ENCODE measurements at places on chromosomes 5 and 9.

DNA sequence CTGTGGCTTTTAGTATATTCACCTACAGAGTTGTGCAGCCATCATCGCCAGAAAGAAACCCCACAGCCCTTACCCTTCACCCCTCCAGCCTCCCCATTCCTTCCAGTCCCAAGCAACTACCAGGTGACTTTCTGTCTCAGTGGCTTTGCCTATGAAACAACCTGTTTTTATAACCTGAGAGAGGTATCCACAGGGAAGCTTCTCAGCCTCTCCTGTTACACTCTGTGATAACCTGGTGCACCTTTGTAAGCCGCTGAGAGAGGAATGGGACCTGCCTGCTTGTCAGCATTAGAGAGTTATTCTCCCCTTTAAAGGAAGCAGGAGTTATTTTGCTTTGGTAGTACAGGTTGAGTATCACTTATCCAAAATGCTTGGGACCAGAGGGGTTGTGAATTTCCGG lies 93.6 kb downstream of the TRIO start:
- no peak for DNase-seq

DNA sequence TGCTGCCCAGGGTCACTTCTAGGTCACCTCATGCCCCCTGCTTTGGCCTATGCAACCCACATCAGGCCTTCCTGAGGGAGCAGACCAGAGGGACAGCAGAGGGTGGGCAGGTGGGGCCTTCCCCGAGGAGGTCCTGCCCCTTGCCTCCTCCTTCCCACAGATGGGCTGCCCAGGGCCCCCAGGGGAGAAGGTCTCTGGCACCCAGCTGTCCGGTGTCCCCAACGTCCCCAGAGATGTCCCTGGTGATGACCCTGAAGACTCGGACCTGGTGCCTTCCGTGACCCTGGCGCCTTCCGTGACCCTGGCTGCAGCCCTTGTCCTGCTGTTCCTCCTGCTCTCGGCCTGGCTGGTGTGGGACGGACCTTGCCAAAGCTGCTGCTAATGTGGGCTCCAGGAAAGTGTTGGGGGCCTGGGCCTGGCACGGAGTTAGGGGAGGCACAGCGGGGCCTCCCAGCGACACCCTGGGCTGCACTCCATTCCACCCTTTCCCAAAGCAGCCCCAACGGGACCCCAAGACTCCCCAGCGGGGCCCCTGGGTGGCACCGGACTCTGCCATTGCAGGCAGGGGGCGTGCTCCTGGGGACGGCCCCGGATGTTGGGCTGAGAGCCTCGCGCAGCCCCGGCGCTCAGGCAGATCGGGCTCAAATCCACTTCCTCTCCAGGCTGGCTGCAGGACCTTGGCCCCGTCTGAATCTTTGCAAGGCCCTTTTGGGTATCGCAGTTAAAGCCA lies 6.8 kb upstream of the SLC2A6 start:
- no peak for DNase-seq

DNA sequence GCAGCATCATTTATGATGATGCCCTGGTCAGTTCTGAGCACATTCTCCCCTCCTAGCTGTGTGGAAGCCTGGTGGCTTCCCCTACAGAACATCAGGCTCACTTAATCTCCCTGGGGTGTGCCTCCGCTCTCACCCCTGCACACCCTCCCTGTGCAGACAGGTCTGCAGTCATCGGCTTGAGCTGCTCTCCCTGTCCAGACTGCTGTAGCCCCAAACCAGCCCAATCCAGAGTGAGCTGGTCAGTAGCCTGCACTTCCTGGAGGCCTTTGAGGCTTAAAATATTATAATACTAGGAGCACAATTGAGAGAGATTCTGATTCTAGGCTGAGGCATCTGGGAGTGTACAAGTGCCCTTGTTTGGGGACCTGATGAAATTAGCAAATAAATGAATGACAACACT lies 60.2 kb downstream of the PPARGC1B start:
- DNase-seq = no peak

GRCh38 chr9:82206490-82206889 lies 217.9 kb downstream of the SPATA31D1 start:
- no peak for DNase-seq

DNA sequence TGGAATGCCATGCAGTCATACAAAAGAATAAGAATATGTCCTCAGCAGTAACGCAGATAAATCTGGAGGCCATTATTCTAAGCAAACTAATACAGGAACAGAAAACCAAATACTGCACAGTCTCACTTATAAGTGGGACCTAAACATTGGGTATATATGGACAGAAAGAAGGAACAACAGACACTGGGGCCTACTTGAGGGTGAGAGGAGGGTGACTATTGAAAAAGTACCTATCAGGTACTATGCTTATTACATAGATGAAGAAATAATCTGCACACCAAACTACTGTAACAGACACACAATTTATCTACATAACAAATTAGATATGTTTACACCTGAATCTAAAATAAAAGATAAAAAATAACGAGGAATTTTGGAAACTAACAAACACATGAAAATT lies 38.8 kb downstream of the MEIKIN start:
- DNase-seq = no peak

- DNase-seq = no peak
Measured at GRCh38 chr9:93699650-93700049, 123.3 kb downstream of the PHF2 start.

GRCh38 chr9:95952471-95952870 lies 77.0 kb downstream of the ERCC6L2 start:
- DNase-seq = no peak

GRCh38 chr9:132026932-132027585 lies 52.6 kb downstream of the MED27 start:
- no peak for DNase-seq

- DNase-seq = no peak
Measured at GRCh38 chr9:115234094-115234493, 116.1 kb upstream of the TNC start.

DNA sequence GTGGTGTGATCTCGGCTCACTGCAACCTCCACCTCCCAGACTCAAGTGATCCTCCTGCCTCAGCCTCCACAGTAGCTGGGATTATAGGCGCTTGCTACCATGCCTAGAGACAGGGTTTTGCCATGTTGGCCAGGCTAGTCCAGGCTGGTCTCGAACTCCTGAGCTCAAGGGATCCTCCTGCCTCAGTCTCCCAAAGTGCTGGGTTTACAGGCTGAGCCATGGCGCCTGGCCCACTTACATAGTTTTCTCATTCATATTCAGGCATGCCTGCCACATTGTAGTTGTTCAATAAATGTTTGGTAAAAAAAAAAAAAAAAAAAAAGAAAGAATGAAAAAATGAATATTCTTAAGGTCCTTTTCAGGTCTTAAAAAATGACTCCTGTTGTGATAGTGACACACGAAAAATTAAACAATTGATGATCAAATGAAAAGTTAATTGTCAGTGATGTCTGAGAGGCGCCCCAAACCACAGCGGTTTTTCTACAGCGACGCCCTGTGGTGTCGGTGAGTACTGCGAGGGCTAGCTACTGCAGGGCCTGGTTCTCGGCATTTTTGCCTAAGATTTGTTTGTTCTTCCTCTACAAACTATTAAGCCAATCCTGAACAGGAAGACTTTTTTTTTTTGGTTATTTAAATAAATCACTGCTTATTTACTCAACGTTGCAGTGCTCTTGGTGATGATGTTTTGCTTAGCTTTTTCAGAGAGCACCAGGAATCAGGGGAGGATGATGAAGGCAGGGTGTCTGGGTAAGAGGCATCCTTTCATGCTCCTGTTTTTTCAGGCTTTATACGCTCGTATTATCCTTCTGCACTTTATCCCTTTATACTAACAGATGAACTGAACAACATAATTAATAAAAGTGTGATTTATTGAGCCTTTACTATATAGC lies 67.0 kb upstream of the DPYSL3 start:
- DNase-seq = peak; percentile 68

GRCh38 chr9:83322438-83322837 lies 215.8 kb downstream of the FRMD3 start:
- no peak for DNase-seq

- DNase-seq = no peak
Measured at GRCh38 chr9:116234081-116234480, 80.5 kb downstream of the PAPPA start.

DNA sequence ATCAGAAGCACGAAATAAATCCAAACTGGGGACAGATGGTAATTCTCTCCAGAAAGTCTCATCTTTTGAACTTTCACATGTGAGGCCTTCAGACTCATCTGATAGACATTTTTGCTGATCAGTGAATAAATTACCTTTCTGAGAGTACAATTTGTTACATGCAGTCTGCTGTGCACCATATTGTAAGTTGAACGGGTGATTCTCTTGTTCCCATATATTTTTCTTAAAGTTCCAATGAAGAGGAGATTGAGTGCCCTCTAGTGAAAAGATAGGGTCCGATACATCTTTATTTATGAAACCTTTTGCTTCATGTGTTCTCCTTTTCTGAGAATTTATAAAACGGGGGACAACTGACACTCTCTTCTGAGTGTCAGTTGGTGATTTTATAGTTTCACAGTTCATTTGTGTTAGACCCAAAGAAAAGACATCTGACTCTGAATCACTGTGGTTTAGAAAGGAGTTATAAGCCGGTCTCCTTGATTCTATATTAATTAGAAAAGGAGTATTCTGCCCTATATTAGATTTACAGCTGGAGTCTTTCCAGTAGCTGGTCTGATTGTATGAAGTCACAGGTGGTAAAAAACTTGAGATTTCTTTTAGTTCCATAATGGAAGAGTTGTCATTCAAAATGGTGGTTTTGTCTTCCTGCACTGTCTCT lies 30.4 kb downstream of the GNG10 start:
- no peak for DNase-seq

DNA sequence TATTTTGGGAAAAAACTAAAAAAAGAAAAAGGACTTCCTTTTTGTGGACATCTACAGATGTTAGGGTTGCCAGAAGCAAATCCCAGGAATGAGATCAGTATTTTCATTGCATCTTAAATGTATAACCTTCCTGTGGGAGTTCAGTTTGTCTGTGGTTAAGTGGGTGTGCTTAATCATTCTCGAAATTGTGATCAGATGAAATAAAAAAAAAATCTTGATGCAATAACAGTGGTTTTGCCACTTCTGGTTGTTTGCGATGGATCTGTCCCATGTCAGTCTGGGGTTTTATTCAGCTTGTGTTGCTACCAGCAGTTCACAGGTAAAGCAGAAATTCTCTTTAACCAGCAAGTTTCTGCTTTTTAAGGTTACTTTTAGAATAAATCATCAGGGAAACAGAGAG lies 179.0 kb downstream of the MAN2A1 start:
- DNase-seq = no peak

GRCh38 chr9:110338143-110338542 lies 480 bp upstream of the TXNDC8 start:
- DNase-seq = no peak

DNA sequence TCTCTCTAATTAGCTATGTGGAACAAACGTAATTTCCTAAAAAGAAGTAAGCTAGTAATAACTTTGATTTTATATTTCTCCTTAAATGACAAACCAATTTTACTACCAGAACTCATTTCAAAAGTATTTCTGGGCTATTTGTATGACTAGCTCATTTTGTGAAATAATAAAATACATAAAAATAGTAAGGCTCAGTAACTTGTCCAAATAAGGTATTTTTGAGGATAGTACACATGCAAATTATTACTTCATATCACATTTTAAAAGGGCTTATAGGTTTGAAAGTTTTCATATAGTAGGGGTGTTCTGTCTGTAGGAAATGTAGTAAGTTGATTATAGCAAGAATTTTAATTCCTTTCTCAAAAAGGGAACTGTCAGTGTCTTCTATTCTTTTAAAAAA lies 26.5 kb downstream of the C9orf85 start:
- no peak for DNase-seq

GRCh38 chr5:89443508-89443907 lies 560.5 kb upstream of the MEF2C start:
- no peak for DNase-seq

DNA sequence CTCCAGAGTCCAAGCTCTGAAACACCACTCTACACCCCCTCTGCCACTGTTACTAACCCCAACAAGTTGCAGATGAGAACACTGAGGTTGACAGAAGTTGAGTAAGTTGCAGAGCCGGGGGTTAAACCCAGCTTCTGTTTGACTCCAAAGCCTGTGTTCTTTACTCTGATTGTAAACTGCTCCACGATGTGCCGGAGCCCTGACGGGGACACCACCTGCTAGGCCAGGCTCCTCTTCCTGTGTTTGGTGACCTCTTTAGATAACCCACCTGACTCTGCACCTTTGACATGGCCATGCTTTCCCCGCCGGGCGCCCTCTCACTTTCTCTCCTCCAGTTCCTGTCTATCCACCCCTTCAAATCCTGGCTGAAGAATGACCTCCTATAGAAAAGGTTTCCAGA lies 96.7 kb downstream of the PAX5 start:
- no peak for DNase-seq

DNA sequence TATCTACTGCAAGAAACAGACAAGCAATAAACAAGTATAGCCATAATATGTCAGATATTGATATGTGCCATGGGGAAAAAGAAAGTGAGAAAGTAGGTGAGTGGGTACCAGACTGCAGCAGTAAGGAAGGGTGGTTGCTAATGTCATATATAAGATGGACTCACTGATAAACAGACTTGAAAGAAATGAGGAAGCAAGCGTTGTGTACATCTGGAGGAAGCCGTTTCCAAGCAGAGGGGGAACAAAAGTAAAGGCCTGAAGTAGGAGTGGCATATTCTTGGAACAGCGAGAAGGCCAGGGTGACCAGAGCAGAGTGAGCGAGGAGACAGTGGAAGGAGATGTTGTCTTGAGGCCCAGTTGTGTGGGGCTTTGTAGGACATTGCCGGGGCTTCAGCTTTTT lies 142.2 kb upstream of the MAP3K1 start:
- no peak for DNase-seq

DNA sequence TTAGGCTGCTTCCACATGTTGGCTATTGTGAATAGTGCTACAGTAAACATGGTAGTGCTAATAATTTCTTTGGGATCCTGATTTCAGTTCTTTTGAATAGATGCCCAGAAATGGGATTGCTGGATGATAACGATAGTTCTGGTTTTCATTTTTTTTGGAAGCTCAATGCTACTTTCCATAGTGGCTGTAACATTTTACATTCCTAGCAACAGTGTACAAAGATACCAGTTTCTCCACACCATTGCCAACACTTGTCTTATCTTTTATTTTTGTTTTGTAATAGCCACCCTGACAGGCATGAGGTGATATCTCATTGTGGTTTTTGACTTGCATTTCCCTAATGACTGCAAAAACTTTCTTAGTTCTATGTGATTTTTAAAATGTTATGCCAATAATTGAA lies 68.8 kb upstream of the LRRC70 start:
- no peak for DNase-seq

DNA sequence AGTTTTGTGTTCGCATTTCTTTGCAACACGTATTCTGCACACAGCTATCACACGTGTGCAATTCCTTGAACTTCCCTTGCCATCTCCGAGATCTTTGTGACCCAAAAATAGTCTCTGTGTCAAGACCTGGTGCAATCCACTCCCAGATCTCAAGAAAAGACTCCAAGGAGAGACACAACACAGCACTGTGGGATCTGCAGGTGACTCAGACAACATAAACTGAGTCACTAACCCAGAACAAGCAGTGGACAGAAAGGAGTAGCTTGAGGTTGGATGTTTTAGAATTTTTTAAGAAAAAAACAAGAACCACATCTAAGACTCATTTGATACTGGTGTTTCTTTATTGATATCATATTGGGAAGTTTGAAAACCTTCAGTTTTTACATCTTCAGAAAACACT lies 396.9 kb downstream of the AGTPBP1 start:
- no peak for DNase-seq
